HCEC 1CT (cell line): ENCODE measurements at places on chromosomes 2 and 18.

GRCh38 chr18:31225668-31226067 lies 63.0 kb upstream of the DSC1 start:
- DNase-seq: no peak

DNA sequence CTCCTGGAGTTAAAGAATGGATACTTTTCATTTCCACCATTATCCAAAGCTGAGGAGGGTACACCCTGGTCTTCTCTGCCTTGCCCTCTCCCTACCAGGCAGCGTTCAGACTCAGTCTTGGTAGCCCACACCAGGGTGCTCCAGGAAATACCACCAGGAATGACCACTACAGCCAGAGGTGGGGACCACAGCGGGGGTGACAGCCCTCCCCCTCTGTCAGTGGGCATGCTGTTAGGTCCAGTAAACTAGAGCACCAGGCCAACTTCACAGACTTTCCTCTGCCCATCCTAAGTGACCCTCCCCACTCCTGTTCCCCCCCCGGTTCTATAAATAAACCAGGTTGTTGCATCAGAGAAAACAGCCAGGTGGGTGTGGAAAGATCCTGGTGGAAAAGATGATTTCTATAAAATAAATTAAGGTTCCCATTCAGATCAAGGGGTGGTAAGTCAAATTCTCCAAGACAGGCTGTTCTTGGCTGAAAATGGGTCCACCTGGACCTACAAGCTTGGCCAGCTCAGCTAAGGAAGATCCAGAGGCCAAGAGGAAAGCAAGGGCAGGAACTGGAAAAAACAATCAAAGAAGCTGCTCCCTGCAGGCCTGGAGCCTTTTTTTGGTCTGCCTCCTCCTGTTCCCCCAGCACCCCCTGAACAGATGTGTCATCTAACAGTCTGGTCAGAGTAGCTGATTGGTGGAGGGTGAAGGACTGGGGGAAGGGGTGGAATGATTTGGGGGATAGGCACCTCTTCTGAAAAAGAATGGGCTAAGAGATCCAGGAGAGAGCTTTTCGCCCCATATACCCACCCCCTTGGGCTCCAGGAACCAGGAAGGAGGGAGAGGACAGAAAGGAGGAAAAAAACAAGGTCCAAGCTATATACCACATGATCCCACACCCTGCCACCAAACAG lies 2.3 kb downstream of the RAB11FIP5 start:
- peak; percentile 69 for DNase-seq

- DNase-seq: peak; percentile 70
These were observed 387.3 kb downstream of the CLIP4 start for GRCh38 chr2:29502460-29502911.

DNA sequence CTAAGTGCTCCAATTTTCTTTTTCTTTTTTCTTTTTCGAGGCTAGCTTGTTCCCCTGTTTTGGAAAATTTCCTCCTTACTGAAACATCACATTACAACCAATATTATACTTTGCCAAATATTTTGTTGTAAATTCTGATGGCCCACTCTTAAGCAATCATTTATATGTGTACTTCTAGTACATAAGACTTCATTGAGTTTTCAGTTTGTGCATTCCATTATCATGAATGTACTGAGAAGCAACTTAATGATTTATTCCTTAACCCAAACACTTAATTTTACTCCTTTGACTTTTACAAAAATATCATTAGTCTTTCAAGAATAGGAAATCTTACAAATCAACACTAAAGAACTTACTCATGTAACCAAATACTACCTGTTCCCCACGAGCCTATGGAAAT lies 242.4 kb downstream of the ARHGAP15 start:
- DNase-seq: no peak

DNA sequence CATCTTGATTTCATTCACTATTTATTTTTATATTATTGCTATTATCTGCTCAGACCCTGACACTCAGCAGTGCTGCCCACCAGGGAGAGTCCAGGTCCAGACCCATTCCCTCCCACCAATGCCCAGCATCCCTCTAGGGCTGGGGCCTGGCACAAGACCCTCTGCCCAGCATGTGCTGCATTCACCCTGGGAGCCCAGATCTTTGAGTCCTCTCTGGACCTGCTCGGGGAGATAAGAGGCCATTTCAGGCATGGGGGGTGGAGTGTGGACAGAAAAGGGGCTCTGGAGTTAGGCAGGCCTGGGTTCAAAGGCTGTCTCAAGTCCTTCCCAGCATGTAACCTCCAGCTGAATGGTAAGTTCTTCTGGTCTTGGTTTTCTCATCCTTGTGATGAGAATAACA lies 209.6 kb downstream of the CYP26B1 start:
- no peak for DNase-seq

DNA sequence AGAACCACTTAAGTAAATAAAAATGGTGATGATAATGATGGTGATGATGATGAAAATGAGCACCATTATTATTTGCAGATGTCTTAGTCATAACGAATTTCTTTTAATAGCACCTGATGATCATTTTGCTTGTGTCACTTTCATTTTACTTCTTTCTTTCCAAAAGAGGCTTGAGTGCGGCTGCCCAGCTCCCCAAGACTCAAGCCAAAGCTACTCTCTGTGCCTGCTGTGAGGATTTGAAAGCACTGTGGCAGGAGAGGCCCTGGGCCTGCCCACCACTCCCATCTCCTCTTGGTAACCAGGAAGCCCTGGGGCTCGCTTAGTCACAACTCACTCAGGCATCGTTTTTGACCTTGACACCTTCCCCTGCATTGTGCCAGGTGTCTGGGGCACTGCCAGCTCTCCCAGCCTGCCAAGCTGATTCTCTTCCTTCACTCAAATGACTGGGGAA lies 41.2 kb downstream of the RPL37A start:
- DNase-seq: no peak

- no peak for DNase-seq
These were observed 47.7 kb upstream of the MAL start for GRCh38 chr2:94977826-94978225.

DNA sequence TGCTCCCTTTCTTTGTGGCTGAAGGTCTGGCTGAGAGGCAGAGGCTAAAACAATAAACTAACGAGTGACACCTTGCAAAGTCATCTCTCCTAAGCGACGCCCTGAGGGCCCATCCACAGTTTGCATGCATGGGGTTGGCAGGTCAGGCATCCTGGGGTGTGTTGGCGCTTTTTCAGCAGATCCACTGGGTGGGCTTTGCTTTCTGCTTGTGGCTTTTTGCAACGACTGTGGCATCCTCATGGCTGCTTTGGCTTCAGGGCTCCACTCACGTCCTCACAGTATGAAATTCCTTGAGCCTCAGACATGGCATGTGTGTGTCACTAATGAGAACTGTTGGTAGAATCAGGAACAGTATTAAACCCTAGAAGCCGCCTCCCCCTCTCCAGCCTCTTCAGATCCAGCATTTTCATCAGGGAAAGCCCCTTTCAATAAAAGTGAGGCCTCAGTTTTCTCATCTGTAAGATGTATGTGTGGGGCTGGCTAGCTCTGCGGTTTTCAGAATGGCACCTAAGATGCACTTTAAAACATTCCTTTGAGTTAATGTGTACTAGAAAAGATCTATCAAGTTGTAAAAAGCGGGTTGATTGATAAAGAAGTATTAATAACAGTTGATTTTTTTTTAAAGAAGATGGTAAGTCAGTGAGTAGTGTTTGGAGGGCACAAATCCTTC lies 72.5 kb downstream of the SH3BP4 start:
- DNase-seq: peak; percentile 22

DNA sequence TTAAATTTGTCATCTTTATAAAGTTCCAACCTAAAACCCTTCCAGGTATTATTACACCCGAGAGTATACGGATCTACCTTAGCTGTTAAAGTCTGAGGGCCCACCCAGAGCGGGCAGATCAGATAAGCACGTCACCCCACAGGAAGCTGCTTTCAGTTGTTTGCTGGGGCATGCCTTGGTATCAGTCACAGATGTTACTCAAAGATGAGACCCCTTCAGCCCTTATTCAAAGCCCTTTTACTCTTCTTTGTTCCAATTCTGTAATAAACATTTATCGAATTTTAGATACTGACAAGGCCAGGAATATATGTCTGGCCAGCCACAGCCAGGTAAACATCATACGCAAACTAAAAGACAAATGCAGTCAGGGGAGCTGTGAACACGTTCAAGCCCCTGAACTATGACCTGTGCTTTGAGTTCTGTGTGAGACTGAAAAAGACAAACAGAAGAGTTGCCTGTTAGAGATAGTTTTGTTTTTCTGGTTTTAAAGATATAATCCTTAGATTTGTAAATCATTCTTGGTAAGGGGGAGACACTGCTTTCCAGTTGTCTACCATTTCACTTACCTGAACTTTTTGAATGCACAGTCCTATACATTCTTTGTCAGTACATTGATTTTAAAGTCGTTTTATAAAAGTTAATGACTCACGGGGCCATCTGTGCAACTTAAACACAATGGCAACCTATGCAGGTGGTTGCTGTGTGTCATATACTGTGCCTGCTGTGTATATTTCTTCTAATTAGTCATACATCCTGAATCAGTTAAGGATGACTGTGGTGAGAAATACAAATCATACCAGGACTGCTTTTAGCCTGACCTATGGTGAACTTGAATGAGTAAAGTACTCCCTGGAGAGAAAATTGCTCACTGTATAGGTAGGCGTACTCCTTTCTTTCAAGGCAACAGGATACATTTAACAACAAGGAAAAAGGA lies 100.5 kb upstream of the ITPRID2 start:
- DNase-seq: peak; percentile 99

DNA sequence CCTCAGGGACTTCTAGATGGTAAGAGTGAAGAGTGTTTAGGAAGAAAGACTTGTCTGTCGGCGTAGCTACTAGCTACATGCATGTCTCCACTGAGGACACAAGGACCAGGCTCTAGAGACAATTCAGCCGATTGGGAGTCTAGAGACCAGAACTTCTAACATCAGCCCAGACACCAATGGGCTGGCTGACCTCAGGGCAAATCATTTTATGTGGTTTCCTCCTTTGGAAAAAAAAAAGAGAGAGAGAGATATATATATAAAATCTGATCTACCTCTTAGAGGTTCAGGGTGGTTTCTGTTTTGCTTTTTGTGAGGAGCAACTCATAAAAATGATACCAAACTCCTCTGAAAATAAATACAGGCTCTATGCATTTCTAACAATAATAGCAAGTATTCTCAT lies 212.8 kb downstream of the BCL2 start:
- no peak for DNase-seq

- DNase-seq: peak; percentile 27
These were observed 114.5 kb downstream of the INSIG2 start for GRCh38 chr2:118202707-118203303.

- DNase-seq: no peak
These were observed 9.2 kb upstream of the CCDC141 start for GRCh38 chr2:179059026-179059700.
